CD4-positive, CD25-positive, alpha-beta regulatory T cell (primary cell): ENCODE measurements at places on chromosomes 6 and 20. TPM values are rescaled to one million over a fixed set of nuclear protein-coding genes. Genes with fewer than 3 reads are reported as not detected.

DPPA5 gene
- total RNA-seq = not detected

SYTL3 gene
- 54.8 TPM for total RNA-seq

DNA sequence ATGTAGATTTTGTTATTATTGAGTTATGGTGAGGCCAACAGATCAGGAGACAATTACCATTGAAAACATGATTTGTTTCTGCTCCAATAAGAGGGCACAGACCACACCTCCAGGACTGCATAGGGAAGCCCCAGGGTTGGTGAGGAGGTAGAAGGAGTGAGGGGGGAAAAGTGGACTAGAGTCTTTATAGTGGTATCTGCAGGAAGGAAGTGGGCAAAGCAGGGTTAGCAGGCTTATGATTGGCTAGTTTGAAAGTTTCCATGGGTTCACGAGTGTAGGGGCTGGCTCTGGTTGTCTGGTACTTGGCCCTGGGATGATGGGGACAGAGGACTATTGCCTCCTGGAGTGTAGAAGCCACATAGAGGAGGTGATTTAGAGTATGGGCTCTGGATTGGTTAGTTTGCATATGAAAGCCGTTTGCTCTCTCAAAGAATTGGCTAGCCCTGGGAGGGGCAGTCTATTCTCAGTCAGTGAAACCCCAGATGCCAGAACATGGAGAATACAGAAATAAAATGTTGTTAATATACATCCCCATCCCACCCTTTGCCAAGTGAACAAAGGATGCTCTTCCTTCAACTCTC lies 156.6 kb downstream of the KLHL32 start:
- H3K4me1 ChIP-seq = no peaks in the 10 kb centered on the region
- DNase-seq = no peak
- no peak overlapping the region for H3K27ac ChIP-seq
- H3K4me3 ChIP-seq = no peak overlapping the region
- H3K27me3 ChIP-seq = no peaks in the 10 kb centered on the region

- no peak for DNase-seq
- H3K27me3 ChIP-seq = no peaks in the 10 kb centered on the region
- no peaks in the 10 kb centered on the region for H3K4me1 ChIP-seq
- H3K4me3 ChIP-seq = no peak overlapping the region
- peaks cover 97% of the 10 kb centered on the region for H3K36me3 ChIP-seq
Measured at GRCh38 chr6:3081960-3082359, 13.7 kb downstream of the RIPK1 start.

GRCh38 chr6:139060332-139060731 lies 31.8 kb downstream of the ABRACL start:
- H3K4me1 ChIP-seq = no peaks in the 10 kb centered on the region
- H3K27ac ChIP-seq = no peak overlapping the region
- no peak overlapping the region for H3K4me3 ChIP-seq
- no peaks in the 10 kb centered on the region for H3K27me3 ChIP-seq

- H3K4me3 ChIP-seq = no peak overlapping the region
- DNase-seq = no peak
- H3K27me3 ChIP-seq = no peaks in the 10 kb centered on the region
- no peak overlapping the region for H3K27ac ChIP-seq
Measured at GRCh38 chr20:11337361-11338130, 580.1 kb upstream of the BTBD3 start.

DNA sequence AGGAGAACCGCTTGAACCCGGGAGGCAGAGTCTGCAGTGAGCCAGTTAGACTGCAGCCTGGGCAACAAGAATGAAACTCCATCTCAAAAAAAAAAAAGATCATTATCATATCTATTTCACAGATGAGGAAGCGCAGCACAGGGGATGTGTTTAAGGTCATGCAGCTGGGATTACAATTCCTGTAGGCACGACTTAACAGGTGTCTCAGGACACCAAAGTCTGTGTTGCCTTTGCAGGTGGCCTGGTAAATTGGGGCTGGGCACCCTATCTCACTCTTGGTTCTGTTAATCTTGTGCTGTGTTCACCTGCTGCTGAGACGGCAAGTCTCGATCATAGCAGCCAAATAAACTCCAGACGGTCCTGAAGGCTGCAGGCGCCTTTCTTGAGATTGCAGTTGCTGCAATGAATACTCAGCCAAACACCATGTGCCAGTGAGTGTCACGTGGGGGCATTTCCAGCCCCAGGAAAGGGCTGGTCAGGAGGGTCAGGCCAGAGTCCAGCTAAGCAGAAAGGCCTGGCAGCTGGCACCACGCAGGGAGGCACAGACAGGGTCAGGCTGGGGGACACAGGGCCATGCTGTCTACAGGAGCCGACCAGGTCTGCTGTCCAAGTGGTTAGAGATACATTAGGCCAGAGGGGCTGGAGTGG lies 55.8 kb downstream of the FGD2 start:
- no peaks in the 10 kb centered on the region for H3K4me1 ChIP-seq
- H3K36me3 ChIP-seq = no peaks in the 10 kb centered on the region
- no peak overlapping the region for H3K4me3 ChIP-seq
- no peak overlapping the region for H3K27ac ChIP-seq
- no peaks in the 10 kb centered on the region for H3K27me3 ChIP-seq
- DNase-seq = no peak

GRCh38 chr20:50759678-50760077 lies 28.3 kb downstream of the PARD6B start:
- H3K36me3 ChIP-seq = no peaks in the 10 kb centered on the region
- no peak for DNase-seq
- H3K4me1 ChIP-seq = no peaks in the 10 kb centered on the region

DNA sequence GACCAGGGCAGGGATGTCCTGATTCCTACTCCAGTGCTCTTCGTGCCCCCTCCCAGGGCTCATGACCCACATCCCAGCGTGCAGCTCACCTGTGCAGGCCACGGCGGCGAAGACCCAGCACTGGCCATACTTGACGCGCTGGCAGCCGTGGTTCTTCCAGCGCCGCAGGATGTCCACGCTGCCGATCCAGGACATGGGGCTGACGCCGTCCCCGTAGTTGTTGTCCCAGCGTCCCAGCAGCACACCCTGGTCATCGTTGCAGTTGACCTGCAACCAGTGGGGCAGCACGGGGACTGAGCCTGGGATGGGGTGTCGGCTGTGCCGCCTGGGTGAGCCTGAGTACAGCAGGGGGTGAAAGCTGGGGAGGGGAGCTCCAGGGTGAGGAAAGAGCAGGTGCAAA lies 18.4 kb downstream of the TGM2 start:
- H3K4me1 ChIP-seq = no peaks in the 10 kb centered on the region
- no peaks in the 10 kb centered on the region for H3K36me3 ChIP-seq
- H3K4me3 ChIP-seq = no peak overlapping the region

- no peaks in the 10 kb centered on the region for H3K4me1 ChIP-seq
- DNase-seq = no peak
- H3K4me3 ChIP-seq = no peak overlapping the region
- no peaks in the 10 kb centered on the region for H3K36me3 ChIP-seq
- H3K27me3 ChIP-seq = peaks cover 25% of the 10 kb centered on the region
Measured at GRCh38 chr20:22575087-22575721, 9.2 kb downstream of the FOXA2 start.
